Stimulated activated CD4-positive, alpha-beta T cell treated with anti-CD3 and anti-CD28 coated beads, TNF-alpha, amount 100 ng/mL, for 1 hour (primary cell): ENCODE measurements at places on chromosomes 4 and X.

- no peak for DNase-seq
Observed at GRCh38 chr4:89929425-89930159, 34.9 kb downstream of the MMRN1 start.

DNA sequence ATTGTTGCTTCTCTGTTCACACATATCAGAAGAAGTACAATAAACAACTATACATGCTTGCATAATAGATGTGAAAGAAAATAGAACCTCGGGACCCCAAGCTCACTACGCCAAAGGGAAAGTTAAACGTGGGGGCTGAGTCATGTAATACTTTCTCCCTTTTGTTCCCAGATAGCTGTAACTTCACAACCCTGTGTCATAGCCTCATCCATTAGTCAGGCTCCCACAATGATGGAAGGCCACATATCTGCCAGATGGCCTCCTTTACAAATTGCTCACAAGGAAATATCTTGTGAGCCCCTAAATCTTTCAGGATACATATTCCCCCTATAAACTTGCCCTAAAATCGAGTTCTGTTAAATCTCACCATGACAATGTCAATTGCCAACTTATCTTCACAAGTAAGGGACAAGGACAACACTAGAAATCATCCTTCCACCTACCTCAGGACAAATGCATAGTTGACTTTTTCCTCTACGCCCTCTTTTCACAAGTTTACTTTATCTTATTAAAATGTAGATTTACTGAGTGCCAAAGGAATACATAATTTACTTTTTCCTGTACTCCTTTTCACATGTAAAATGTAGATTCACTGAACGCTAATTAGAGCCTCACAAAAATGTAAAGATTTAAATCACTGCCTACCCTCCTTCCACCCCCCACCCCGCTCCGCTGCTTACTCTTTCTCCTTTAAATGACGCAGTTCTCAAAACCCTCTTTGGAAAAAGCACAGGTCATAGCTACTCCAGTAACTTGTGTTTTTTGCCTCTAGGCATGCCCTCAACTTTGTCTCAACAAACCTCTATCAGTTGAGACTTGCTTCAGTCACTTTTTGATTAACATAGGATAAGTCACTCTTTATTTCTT is 477.1 kb downstream of the DTHD1 start:
- DNase-seq, result no peak

GRCh38 chrX:104137496-104137895 is 19.3 kb downstream of the SLC25A53 start:
- DNase-seq, result no peak

DNA sequence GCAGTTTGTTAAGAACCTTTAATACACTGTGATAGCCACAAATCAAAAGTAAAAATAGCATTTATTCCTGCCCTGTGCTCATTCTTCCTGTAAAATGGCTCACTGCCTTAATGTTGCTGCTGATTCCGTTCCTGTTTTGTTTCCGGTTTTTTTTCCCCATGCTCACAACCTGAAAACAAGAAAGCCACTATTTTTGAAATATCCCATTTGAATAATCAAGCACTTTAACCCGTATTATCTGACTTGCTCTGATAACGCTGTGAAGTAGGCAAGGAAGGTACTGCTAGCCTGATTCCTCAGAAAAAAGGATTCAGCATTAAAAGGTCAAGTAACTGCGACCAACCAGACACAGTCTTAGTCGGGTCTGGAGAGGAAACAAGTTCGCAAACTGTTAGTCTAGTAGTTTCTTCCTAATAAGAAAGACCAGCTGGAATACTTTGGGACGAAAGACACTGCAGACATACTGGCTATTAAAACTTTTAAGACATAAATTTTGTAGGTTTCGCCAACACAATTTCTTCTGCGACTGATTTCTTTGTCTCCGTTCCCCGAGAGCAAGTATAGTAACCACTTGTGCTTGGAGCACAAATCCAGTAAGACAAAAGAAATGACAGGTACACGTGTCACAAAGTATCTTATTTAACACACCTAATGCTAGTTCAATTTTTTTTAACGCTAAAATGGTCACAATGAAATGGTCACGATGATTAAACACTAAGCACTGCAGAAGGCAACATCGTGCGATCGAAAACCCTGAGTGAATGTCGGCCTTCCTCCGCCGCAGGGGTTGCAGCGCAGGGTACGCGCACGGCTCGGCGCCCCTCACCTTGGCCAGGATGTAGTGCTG is 802 bp downstream of the COX18 start:
- no peak for DNase-seq

- DNase-seq, result no peak
Observed at GRCh38 chr4:70471897-70472296, at the start of gene MUC7. MUC7 (plus strand) TSS chr4:70472197; CDS start chr4:70474022, 1,825 bp downstream.

GRCh38 chrX:131841496-131842437 is 181.3 kb upstream of the STK26 start:
- DNase-seq, result no peak

DNA sequence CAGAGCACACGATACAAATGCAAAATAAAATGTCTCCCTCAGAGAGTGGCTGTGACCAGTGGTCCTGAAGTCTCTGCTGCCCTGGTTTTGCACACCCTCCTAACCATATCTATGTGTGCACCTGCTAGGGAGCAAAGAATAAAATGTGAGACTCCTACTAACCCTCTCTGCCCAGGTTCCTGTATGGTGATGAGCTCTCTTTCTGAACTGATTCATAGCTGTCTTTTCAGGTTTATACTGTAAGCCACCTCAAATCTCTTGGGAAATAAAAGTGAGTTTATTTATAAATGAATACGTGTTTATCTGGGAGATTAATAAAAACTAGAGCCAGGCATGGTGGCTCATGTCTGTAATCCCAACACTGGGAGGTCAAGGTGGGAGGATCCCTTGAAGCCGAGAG is 126.0 kb upstream of the RBPJ start:
- DNase-seq, result no peak

DNA sequence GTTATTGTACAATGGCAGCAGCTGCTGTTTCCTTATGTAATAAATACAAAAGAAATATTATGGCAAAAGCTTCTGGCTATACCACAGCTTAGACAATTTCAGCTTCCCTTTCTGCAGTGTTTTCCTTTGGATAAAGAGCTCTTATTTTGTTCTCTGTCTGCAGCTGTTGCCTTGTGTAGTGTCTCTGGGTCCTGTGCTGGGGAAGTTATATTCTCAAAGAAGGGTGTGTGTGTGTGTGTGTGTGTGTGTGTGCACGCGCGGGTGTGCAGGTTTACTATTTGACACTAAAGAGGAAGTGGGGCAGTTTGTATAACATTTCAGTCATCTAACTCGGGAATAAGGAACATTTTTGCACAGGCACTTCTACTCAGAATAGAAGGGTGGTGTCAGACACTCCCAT is 83.6 kb downstream of the REPS2 start:
- DNase-seq, result no peak
